Stimulated activated CD8-positive, alpha-beta memory T cell treated with anti-CD3 and anti-CD28 coated beads, Interleukin-7, amount 100 ng/mL, for 4 hours (primary cell): ENCODE measurements at places on chromosomes 3 and 15.

- no peak for DNase-seq
Measured at GRCh38 chr3:8869613-8870012, 93.7 kb downstream of the RAD18 start.

DNA sequence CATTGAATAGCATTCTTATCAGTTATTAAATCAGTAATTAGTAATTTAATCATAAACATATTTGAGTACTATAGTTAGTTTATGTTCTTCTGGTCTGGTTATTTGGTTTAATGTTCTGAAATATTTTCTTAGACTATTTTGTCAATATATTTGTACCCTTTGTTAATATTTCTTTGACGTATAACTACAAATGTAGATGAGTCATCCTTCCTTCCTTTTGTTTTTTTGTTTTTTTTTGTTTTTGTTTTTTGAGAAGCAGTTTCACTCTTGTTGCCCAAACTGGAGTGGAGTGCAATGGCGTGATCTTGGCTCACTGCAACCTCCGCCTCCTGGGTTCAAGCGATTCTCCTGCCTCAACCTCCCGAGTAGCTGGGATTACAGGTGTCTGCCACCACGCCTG, 17.4 kb upstream of the EIF3J start:
- DNase-seq = no peak

DNA sequence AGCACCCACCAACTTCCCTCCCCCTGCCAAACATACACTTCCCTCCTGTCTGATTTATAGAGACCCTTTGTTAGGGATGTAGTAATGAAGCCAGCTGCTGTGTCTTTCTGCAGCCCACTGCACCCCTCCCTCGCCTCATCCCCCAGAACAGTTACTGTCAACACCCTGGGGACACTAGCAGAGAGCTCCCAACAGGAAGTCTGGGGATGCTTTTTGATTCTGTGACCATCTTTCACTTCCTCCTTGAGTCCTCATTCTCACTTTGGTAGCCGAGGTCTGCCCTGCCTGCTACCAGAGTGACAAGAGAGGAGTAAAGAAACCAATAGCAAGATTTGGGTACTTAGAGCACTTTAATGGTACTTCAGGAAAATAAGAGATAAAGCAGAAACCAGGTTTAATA, 201.6 kb downstream of the SATB1 start:
- no peak for DNase-seq

DNA sequence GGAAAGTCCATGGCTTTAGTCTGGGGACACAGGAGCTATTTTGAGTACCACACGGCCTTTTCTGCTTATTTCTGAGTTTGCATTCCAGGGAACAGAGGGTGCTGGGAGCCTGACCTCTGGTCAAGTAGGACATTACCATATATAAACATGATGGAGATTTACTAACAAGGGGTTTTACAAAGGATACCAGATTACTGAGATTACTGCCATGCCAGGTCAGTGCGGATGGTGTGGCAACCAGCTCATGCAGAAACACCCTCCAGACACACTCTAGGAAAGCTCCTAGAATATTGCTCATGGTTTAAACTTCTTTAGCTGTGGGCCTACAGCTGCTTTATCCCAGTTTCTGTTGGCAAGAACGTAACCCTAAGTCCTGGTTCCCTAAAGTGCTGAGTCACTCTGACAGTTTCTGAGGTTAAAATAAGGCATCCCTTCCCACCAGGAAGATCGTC, 54.3 kb upstream of the AGTR1 start:
- DNase-seq = no peak

- DNase-seq = no peak
Measured at GRCh38 chr3:62164196-62164595, 209.2 kb downstream of the FEZF2 start.

GRCh38 chr15:68188647-68189046, 16.5 kb downstream of the CALML4 start:
- DNase-seq = no peak

GRCh38 chr15:31214864-31215489, 111.7 kb upstream of the KLF13 start:
- no peak for DNase-seq

GRCh38 chr15:74376825-74377581, 9.6 kb upstream of the CYP11A1 start:
- DNase-seq = no peak

DNA sequence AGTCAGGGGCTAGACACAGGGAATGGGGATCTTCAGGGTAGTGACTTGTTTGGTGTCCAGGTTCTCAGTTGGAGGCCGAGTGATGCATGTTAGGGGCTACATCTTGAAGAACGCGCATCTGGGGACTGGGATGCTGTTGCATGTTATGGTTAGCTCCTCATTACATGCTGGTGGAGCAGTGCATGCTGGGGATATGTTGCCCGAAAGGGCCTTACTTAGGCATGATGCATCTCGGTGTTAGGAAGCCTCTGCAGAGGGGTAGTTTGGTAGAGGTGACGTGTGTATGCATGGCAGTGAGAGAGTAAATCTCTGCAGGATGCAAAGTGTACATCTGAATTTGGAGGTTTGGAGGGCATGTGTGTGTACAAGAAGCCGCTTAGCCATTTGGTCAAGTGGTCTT, 2.4 kb downstream of the EIF4G1 start:
- no peak for DNase-seq

GRCh38 chr15:90044916-90045371, 43.8 kb downstream of the ZNF710 start:
- no peak for DNase-seq

- no peak for DNase-seq
Measured at GRCh38 chr15:97875513-97876280, 84.8 kb upstream of the ARRDC4 start.
